Suppressor macrophage treated with lipopolysaccharide for 1 hour (primary cell): ENCODE measurements at places on chromosomes 7 and 10.

GRCh38 chr10:17455015-17455520, 673 bp upstream of the ST8SIA6 start:
- no peak for DNase-seq

DNA sequence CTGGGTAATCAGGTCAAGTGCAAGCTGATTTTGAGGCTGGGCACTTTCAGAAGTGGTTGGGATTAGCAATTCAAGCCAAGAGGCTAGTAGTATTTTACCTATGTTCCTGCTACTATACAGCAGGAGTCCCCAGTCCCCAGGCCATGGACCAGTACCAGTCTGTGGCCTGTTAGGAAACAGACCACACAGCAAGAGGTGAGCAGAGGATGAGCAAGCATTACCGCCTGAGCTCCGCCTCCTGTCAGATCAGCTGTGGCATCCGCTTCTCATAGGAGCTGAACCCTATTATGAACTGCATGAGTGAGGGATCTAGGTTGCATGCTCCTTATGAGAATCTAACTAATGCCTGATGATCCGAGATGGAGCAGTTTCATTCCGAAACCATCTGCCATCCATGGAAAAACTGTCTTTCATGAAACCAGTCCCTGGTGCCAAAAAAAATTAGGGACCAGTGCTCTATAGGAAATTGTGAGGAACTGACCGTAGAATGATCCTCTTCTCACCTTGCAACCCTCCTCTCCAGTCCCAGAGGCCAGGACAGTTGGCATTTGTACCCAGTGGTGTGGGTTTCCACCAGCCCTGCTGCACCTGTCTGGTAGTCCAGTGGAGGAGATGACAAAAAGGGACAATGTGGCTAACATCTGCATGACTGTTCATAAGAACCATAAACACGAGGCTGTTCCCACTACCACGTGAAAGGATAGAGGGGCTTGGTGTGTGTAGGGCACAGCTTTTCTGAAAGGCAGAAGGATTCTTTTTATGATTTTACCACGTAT, 172.5 kb downstream of the KIAA1217 start:
- no peak for DNase-seq

DNA sequence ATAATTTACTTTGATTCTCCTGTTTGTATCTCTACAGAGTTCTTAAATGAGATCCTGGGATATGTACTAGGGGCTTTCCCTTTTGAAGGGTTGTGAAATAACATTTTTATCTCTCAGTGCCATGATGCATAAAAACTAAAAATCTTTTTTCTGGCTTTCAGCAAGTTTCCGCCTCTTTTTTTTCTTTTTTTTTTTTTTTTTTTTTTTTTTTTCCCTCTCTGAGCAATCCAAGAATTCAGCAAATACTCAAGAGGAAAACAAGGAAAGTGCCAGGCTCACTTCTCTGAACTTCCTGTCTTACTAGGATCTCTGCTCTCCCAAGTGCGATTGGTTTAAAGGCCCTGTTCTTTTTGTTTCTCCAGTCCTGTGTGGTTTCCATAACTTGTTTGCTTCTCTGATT, 79.9 kb downstream of the HYCC1 start:
- DNase-seq, result no peak

DNA sequence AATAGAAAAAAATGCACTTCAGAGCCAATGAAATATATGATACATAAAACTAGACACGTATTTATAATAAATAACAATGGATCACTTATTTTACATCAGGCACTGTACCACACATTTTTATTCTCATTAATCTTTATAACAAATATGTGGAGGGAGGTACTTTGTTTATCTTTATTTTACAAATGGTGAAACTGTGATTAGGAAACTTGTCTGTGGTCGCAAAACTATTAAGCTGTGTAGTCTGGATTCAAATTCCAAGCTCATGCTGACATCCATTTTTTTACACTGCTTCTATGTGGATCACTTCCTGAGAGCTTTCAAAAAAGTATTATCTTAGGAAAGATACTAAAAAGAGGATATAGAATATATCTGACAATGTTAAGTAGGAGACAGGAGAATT, 978.6 kb downstream of the SORCS1 start:
- DNase-seq, result no peak

DNA sequence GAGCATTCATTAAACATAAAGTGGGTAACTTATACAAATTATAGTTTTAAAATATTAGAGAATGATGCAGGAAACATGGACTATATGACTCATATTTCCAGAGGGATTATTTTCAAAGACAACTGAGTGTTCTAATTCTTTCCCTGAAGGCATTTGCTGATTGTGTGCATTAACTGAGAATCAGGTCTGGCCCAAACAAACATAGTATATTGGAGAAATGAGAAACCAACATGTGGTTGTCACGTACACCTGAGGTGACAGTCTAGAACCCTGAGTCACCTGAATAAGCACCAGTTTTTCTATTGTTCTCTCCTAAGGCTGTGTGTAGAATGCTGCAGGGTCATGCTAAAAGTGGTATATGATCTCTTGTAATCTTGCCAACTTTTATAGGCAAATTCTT, 1125.7 kb downstream of the XPNPEP1 start:
- DNase-seq, result no peak

DNA sequence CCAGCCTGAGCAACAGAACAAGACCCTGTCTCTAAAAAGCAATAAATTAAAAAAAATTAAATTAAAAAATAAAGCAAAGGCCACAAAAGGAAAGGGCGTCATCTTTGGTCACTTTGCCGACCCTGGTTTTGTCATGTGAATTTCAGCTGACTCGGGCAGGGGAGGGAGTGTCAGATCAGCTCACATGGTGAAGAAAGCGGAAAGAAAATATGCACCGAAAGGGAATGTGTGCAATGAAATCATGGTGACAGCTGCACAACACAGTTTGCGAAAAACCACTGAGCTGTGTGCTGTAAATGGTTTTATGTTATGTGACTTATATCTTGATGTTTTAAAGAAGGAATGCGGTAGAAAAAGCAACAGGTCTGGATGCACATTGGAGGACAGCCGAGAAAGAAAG, 39.8 kb downstream of the RCC1L start:
- no peak for DNase-seq

DNA sequence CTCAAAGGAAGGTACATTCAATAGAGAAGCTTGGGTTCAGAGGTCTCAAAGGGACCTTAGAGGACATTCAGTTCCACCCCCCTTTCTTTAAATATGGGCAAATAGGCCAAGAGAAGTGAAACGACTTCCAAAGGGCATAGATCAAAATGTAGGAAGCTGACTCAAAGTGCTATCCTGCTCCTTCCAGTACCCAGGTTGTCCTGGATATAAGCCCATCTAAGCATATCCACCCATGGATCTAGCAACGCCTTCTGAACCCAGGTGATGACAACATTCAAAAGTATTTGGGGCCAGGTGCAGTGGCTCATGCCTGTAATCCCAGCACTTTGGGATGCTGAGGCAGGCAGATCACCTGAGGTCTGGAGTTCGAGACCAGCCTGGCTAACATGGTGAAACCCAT, 5.3 kb downstream of the ATXN7L1 start:
- no peak for DNase-seq

GRCh38 chr7:15680446-15680845, 6.0 kb downstream of the MEOX2 start:
- DNase-seq, result no peak

DNA sequence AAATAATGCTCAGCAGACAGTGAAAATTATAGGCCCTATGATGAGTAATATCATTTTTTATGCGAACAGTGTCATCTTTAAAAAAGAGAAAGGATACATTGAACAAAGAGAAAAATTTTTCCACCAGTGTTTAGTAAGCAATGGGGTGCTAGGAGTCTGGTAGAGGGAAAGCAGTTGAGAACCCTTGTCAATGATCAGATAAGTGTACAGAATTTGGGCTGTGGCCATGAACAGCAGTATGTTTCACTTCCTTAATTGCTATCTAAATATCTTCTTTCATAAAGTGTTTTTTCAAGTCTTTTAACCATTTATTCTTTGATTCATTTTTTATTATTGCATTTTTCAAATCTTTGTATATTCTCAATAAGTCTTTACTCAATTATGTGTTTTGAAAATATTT, 750.7 kb upstream of the KCND2 start:
- DNase-seq, result no peak

DNA sequence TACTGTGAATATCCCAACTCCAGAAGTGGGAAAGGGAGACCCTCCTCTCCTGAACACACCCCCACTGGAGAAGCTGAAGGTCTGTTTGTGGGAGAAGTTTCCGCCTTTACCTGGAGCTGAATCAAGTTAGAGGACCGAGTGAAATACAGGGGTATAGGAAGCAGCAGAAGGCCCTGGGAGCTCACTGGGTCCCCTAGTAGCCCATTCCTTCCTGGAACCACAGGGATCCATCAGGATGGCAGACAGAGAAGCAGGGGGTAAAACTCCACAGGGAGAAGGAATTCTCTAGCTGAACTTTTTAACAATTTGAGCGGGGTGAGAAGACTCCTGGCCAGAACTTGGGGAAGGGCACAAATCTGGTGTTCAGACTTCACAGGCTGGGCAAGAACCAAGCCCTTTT, 275.8 kb downstream of the GRID1 start:
- DNase-seq, result no peak

DNA sequence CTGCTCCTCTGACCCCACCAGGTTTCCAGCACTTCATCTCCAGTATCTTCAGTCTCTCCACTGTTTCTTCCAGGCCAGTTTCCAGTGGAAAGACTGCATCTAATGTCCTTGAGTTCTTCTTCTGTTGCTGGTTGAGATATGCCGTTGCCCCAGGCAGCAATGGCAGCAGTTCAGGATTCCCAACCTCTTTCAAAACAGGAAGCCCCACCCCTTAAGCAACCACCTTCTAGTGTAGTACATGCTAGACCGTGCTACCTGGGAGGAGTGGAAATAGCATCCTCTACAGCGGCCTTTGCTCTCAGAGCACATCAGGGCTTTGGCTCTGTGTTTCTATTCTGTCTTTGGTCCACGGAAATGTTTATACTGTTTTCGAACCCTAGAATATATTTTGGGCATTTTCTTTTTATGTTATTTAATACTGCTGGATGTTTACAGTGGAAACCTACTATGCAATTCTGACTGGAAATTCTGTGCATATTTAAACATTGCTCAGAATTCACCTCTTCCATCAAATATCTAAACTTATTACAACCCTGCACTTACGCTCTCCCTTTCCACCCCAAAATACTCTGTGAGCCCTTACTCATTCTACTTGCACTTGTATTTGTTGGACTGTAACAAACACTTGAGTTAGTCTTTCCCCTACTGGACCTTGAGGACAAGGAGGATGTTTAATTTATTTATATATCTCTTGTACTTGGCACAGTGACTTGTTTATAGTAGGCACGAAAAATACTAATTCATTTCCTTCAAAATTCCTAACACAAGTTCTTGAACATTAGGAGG, 8.5 kb upstream of the BPGM start:
- no peak for DNase-seq

GRCh38 chr7:111841596-111842205, 279.4 kb upstream of the IMMP2L start:
- DNase-seq, result peak; percentile 16

DNA sequence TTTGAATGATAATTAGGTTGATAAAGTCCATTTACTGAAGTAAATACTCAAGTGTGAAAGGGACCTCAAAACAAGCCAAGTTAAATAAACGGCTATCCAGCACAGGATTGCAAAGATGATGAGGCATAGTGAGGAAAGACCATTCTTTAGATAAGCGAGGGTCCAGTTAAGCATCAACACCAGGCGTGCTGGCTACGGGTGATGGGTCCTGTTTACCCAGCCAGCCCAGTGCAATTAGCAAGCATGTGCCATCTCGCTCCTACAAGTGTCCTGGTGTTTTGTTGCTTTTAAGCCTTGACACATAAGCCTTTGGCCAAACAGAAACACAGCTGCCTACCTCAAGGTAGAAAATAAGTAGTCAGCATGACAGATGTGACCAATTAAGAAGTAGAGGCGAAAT, 7.1 kb downstream of the NEBL start:
- DNase-seq, result no peak

GRCh38 chr7:24555184-24555583, 18.1 kb upstream of the PALS2 start:
- no peak for DNase-seq

- DNase-seq, result peak; percentile 32
Measured at GRCh38 chr7:26376175-26376917, 84.7 kb downstream of the SNX10 start.

GRCh38 chr7:41420421-41420820, 282.5 kb downstream of the INHBA start:
- DNase-seq, result no peak

GRCh38 chr7:89926194-89926593, 228.1 kb upstream of the STEAP1 start:
- no peak for DNase-seq

DNA sequence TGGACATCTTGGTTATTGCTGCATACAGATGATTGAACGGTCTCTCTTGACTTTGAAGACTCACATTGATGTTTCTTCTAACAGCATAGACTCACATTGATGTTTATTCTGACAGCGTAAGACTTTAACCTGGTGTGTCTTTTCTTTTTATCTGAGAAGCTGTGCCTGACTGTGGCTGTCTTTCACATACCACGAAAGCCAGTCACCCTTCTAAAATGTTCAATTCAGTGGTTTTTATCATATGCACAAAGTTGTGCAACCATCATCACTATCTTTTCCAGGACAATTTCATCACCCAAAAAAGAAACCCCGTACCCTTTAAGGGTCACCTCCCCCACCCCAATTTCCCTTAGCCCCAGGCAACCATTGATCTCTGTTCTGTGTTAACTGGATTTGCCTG, 24.7 kb downstream of the CELF2 start:
- DNase-seq, result no peak

DNA sequence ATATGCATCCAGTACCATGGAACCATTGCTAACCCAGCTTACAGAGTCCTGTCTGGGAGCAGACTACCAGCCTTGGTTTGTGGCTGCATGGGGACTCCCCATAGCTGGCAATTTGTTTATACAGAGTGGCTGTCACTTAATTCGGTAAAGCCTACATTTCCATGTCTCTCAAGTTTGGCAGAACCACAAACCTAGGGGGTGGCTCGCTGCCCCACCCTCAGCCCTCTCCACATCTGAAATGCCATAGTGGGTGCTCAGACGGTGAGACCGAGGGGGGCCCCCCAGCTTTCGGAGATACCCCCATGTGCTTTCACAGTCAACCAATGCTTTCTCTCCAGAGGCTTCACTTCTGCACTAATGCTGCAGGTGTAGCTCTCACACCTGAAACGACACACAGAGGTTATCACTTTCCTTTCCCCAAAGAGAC, 75.5 kb upstream of the KAT6B start:
- no peak for DNase-seq

GRCh38 chr7:66193146-66193725, 11.9 kb upstream of the TPST1 start:
- DNase-seq, result no peak

DNA sequence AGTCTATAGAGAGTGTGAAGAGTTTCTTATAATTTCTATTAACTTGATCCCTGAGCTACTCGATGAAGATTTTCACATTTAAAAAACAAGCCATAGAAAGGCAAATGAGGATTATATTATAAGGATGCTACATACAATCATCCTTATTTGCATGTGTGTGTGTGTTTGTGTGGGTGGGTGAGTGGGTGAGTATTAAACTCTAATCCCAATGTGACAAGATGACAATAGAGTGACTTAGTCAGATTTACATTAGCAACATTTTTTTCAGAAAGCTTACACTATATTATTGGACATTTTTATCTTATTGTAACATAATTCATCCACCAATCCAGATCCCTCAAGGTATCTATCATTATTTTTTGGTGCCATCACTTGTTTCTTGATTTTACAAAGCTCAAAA, 331.7 kb downstream of the SORCS1 start:
- peak; percentile 68 for DNase-seq

- no peak for DNase-seq
Measured at GRCh38 chr10:30704026-30704600, 74.6 kb upstream of the LYZL2 start.

GRCh38 chr10:72243822-72244437, 27.9 kb upstream of the ASCC1 start:
- no peak for DNase-seq
